ENCODE measurements at places on chromosomes 5 and 9. TPM values are rescaled to one million over a fixed set of nuclear protein-coding genes. Genes with fewer than 3 reads are reported as not detected.

SLC36A2 gene
- not detected for total RNA-seq

DNA sequence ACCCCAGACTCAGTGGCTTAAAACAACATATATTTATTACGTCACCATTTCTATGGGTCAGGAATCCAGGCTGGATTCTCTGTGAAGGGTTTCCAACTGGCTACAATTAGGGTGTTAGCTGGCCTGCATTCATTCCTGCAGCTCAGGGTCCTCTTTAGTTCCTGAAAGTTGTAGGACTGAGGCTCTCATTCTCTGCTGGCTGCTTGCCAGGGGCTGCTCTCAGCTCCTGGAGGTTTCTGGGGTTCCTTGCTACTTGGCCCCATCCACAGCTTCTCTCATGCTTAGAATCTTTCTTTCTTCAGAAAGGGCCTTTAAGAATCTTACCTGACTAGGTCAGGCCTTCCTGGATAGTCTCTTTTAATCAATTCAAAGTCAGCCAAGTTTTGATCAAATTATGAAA lies 424.6 kb downstream of the GADD45G start:
- DNase-seq: no peak

DNA sequence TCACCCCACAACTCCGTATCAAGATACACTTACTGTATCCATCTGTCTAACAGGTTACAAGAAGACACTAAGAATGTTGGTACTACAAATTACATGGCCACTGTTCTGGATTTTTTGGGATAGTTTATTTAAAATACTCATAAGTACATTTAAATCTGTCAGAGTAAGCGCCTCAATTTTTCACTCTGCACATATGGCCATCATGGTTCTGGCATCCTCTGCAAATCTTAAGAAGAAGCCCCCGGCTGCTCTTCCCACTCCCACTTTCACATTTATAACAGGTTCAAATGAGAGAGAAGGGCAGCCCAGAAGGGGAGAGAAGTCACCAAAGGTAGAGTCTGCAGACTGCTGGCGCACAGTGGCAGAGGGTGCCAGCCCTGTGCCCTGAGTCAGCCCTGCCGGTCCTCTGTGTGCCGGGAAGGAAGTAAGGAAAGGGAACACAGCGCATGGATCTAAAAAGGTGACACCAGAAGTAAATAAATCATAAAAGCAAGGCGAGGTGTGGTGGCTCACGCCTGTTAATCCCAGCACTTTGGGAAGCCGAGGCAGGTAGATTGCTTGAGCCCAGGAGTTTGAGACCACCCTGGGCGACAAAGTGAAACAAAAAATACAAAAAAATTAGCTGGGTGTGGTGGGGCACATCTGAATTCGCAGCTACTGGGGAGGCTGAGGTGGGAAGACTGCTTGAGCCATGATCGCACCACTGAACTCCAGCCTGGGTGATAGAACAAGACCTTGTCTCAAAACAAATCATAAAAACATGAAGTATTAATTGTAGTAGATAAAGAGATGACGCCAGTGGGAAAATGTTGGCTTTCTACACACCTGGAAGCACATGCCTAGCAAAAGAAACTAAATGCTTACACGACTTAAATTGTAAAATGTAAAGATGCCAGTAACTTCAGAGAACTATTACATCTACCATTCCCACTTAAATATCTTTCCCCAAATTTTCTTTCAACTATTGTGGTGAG lies 30.0 kb downstream of the RNF130 start:
- DNase-seq: peak; percentile 23

GRCh38 chr5:149381986-149382338 lies 2.9 kb upstream of the IL17B start:
- DNase-seq: peak; percentile 84
